ENCODE measurements at places on chromosomes 11 and 22. TPM values are rescaled to one million over a fixed set of nuclear protein-coding genes. Genes with fewer than 3 reads are reported as not detected.

The MUC2 gene
- not detected for total RNA-seq

GRCh38 chr11:35292279-35292678 is 127.1 kb downstream of the SLC1A2 start:
- DNase-seq: no peak

DNA sequence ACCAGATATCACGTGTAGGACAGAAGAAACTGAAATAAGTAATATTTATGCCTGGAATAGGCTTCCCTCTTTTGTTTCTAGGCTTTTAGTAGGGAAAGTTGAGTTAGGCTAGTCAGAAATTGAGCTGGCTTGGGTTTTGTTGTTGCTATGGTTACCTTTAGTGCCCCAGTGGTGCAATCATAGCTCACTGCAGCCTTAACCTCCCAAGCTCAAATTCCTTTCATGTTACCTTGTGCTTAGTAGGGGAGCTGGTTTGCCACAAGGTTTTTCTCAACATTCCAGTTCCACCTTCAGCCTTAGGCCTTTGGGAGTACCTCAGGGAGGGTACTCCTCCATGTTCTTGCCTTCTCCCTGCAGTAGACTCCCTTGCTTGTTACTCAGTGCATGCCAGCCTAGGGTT is 69.1 kb upstream of the SUSD2 start:
- DNase-seq: no peak

The VSIG2 gene
- total RNA-seq: not detected

The SLCO2B1 gene
- not detected for total RNA-seq

- DNase-seq: no peak
Measured at GRCh38 chr11:77126156-77126775, 1.8 kb upstream of the MYO7A start.

DNA sequence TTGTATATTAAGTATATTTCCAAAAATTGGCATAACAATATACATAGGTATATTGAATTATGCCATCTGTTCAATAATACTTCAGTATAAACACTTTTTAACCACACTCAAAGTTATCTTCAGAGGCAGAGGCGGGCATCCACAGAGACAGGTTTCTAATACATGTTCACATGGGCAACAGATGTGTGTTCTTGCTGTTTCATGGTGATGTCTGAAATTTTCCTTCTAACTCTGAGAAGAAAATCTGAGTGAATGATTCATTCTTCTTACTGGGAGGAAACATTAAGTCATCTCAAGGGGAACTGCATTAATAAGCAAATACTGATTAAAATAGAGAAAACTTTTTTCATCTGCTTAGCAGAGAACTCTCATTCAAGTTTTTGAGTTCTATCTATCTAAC is 1074.5 kb downstream of the LRRC4C start:
- no peak for DNase-seq

The BTG4 gene
- not detected for total RNA-seq

- no peak for DNase-seq
Measured at GRCh38 chr11:17019232-17019631, 5.0 kb upstream of the PLEKHA7 start.

DNA sequence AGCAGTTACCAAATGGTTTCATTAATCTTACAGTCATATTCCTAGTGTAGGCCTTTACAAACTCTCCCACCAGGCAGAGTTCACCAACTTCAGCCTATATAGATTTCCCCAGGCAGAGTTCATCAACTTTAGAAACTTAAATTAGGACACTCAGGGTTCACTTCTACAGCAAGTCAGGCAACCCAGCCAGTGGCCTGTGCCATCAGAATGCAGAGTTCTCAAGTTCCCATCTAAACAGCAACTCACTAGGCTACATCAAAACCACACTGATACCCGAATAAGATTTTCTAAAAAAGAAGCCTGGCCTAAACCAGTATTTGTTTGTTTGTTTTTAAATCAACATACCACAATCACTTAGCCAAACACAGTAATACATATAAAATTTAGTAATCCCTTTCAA is 33.7 kb downstream of the PICALM start:
- DNase-seq: no peak

- DNase-seq: no peak
Measured at GRCh38 chr22:31130873-31131272, 8.1 kb downstream of the INPP5J start.

The GNAZ gene
- 0.83 TPM for total RNA-seq

DNA sequence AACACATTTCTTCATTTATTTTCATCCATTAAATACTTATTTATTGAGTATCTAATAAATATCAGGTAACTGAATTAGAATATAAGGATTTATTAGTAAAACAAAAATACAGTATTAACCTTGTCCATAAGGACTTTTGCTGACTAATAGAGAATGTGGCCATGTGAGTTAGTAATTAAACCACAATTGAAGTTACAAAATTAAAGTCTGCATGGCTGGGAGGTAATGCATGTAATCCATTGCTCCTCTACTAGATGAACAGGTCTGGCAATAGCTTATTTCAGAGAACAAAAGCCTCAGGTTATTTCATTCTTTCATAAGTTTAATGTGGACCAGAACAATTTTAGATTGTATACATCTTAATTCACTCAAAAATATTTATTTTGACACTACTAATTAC is 9.9 kb upstream of the CARD18 start:
- no peak for DNase-seq

GRCh38 chr11:115505175-115505574 is 960 bp upstream of the CADM1 start:
- no peak for DNase-seq

- no peak for DNase-seq
Measured at GRCh38 chr11:83540112-83540675, 254.0 kb upstream of the CCDC90B start.

- DNase-seq: no peak
Measured at GRCh38 chr11:19670030-19670791, 42.4 kb upstream of the NAV2 start.
